ENCODE measurements at places on chromosomes 5 and 9. TPM values are rescaled to one million over a fixed set of nuclear protein-coding genes. Genes with fewer than 3 reads are reported as not detected.

Gene ISCA1
- total RNA-seq = 47.1 TPM

Gene RNF180
- total RNA-seq = 13.0 TPM

Gene EMB
- total RNA-seq = 0.25 TPM

Gene GM2A
- 17.9 TPM for total RNA-seq

Gene GMCL2
- not detected for total RNA-seq

DNA sequence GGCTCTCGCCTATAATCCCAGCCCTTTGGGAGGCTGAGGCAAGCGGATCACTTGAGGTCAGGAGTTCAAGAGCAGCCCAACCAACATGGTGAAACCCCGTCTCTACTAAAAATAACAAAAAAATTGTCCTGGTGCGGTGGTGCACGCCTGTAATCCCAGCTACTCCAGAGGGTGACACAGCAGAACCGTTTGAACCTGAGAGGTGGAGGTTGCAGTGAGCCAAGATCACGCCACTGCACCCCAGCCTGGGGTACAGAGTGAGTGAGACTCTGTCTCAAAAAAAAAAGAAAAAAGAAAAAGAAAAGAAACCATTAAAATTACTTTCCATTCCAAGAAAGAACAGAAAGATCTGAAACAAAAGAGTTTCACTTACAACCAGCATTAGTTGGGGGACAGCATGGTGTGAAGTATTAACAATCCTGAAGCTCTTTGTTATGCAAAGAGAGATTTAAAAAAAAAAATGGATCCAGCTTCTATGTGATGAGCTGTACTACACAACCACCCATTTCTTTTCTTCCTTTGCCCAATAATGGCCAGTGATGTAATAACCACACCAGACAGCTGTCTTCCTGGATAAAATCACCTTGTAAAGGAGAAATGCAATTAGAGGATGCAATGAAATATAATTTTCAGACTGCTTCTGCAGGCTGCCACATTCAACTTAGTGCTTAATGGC is 76.9 kb downstream of the MED27 start:
- no peak for DNase-seq

- DNase-seq = no peak
These were observed 149.2 kb downstream of the LRRC70 start for GRCh38 chr5:62727861-62728260.

- DNase-seq = no peak
These were observed 286.7 kb upstream of the ZNF462 start for GRCh38 chr9:106576232-106576760.

DNA sequence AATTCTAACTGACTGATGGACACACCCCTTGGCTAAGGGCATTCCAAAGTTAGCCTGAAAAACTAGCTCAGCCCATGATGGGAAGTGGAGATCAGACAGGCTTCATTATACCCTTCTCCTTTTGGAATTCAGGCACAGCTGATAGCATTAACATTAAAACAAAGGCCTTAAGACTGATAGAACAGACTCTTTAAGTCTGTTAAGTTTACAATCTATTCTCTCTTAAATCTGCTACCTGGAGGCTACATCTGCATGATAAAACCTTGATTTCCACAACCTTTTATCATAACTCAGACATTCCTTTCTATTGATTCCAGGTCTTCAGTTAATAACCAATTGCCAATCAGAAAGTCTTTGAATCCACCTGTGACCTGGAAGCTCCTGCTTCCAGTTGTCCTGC is 281.4 kb downstream of the TUSC1 start:
- no peak for DNase-seq

GRCh38 chr5:198516-199196 is 7.4 kb downstream of the LRRC14B start:
- no peak for DNase-seq

GRCh38 chr5:74480201-74480600 is 160.3 kb downstream of the ENC1 start:
- DNase-seq = no peak

GRCh38 chr9:125524583-125525355 is 182.2 kb downstream of the MAPKAP1 start:
- DNase-seq = no peak

DNA sequence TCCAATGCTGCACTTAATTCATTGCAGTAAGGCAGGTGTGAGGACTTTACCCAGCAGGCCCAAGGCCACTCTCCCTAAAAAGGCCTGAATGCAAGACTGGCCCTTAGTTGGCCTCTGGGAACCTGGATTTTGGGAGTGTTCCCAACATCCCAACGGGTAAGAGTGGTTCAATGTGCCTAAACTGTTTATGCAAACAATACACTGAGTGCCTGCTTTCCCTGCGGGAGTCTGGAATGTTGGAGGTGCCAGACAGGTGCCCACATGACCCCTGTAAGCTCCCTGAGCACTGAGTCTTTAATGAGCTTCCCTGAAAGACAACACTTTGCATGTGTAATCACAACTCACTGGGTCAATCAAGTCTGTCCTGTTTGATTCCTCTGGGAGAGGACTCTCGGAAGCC is 37.4 kb downstream of the NSUN2 start:
- no peak for DNase-seq

- no peak for DNase-seq
These were observed 6.4 kb upstream of the MSX2 start for GRCh38 chr5:174717826-174718455.

DNA sequence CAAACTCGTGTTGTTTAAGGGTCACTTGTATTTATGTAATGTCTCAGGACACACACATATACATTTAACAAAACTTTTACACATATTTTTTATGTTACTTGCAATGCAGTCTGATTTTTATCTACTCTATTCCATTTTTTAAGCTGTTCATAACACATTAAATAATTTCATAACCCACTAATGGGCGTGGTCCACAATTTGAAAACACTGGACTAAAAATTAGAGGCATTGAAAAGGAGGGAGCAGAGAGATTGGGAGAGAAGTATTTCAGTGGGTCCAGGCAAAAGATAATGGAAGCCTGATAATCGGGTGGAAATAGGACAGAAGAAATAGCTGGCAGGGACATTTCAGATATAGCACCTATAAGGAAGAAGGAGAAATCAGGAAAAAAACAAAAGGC is 597.3 kb upstream of the CLINT1 start:
- DNase-seq = no peak

- DNase-seq = no peak
These were observed 27.7 kb upstream of the ZNF622 start for GRCh38 chr5:16493261-16493660.

- no peak for DNase-seq
These were observed 46.7 kb downstream of the IL31RA start for GRCh38 chr5:55897905-55898304.

DNA sequence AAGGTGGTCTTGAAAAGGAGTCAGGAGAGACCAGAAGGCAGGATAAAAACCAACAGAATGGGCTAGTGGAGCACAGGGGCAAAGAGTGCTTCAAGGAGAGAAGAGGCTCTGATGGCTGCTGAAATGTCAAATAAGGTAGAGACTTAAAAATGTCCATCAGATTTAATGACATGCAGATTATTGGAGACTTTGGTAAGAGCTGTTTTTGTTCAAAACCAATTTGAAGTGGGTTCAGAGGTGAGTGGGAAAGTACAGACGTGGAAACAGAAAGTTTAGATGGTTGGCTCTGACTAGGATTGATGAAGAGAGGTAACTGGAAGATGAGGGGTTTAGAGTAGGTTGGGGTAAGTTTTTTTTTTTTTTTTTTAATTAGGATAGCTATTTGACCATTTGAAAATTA is 14.1 kb downstream of the SLC25A46 start:
- no peak for DNase-seq

- no peak for DNase-seq
These were observed 20.7 kb downstream of the FBXL17 start for GRCh38 chr5:108361239-108361638.

DNA sequence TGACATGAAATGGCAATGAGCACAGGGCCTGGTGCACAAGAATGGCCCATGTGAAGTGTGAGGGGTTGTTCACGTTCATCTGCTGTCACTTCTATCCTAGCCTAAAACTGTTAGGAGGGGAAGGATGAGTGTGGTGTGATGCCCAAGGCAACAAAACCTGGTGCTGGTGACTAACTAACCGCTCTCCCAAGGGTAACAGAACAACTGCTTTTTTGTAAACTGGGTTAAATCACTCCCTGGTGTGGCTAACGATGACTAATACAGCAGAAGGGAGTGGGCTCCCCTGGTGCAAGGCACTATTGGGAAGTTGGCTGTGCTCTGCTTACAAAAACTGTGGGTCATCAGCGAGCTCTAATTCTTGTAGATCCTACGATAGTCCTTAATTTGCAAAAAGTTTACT is 103.2 kb upstream of the VCAN start:
- peak; percentile 64 for DNase-seq

DNA sequence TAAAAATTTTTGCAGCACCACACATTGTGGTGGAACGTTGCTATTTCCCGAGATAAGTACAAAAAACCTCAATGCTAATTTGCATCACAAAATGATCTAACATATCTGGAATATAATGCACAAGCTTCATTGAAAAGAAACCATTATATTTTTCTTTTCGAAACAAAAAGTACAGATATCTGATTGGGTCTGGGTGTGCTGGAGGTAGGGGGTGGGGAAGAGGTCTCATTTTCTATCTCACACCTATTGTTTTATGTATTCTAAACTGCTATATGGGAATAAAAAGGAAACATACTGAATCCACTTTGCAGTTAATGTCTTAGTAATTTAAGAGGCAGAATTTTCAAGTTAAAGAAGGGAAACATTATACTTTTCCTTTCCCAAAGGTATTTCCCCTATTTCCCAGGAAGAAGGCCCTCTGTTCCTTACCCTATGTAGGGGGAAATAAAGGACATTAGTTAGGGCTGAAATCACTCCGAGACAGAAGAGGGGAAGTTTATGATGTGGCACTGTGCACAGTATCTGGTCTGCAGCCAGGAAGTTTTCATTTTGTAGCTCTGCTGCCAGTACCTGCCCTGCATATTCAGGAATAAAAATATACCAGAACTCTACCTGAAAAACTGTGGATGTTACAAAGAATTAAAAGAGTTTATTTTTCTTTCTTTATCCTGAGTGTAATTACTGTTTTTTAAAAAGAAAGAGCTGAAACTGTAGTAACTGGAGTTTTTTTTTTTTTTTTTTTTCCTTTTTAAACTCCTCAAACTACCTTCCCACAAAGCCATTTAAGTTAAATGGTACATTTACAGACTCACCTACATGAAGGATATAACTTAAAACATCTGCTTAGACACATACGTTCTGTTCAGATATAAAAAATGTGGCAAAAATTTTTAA is 7.4 kb downstream of the MEF2C start:
- DNase-seq = no peak

- no peak for DNase-seq
These were observed 36.2 kb downstream of the GRIN3A start for GRCh38 chr9:101702257-101702656.

GRCh38 chr9:38149647-38150046 is 80.6 kb upstream of the SHB start:
- DNase-seq = no peak

All from renal cortical epithelial cell (primary cell).